Stomach (tissue), 19 donors: ENCODE measurements at places on chromosomes 12 and 14. TPM values are rescaled to one million over a fixed set of nuclear protein-coding genes. Genes with fewer than 3 reads are reported as not detected.
A peak's percentile ranks its signal among the peaks of the same experiment; 100 is the strongest.

DNA sequence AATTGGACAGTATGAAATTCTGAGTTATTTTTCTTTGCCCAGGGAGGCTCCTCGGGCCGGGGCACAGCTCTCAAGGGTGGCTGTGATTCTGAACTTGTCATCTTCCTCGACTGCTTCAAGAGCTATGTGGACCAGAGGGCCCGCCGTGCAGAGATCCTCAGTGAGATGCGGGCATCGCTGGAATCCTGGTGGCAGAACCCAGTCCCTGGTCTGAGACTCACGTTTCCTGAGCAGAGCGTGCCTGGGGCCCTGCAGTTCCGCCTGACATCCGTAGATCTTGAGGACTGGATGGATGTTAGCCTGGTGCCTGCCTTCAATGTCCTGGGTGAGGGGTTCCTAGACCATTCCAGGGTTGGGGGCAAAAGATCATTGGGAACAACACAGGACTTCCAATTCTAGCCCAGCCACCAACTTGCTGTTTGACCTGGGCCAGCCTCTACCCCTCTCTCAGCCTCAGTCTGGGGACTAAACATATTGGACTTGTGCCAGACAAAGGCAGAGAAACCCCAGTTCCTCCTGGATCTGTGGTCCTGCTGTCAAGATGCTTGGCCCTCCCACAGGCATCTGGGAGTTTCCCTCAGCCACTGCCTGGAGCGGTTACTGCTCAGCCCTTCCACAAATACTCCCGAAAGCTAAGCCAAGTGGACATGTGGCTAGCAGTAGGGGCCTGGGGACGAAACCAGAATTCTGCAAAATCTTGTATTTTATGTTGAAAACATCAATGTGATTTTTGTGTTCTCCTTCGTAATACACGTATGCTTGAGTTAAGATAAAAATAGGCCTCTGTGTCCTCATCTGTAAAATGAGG, 3.5 kb downstream of the OAS3 start:
- H3K4me1 ChIP-seq: peaks cover 23% of the 10 kb centered on the region
- H3K27me3 ChIP-seq: no peaks in the 10 kb centered on the region
- H3K4me3 ChIP-seq: no peak overlapping the region

GRCh38 chr12:2117541-2117940, 64.8 kb downstream of the CACNA1C start:
- peaks cover 14% of the 10 kb centered on the region for H3K4me1 ChIP-seq
- no peak overlapping the region for H3K27ac ChIP-seq
- H3K4me3 ChIP-seq: no peak overlapping the region
- no peak for DNase-seq
- no peaks in the 10 kb centered on the region for H3K27me3 ChIP-seq

DNA sequence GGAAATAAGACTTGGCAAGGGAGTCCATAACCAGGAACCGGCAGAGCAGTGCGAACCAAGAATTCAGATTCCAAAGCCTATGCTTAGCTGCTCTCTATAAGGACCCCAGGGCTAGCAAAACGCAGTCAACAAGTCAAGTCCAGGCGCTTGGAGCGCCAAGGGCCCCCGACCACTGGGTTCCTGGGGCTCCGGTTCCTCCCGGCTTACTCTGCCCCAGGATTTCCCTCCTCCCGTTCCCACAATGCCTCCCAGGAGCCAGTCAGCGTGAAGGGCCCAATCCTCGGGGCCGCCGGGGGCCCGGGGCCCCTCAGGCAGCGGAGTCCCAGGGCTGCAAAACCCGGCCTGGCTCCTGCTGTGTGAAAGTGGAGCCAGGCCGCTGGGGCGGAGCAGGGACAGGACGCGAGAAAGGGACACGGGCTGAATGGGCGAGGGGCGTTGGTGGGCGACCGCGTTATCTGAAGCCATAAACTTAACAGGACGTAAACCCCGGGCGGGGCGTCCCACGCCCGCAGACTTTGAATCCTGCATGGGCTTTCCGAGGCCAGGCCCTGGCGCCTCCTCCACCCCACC, 1.5 kb downstream of the KRT8 start:
- H3K4me1 ChIP-seq: peaks cover 52% of the 10 kb centered on the region
- DNase-seq: peak; percentile 76
- peak overlapping the region; percentile 90 for H3K27ac ChIP-seq
- peak overlapping the region; percentile 71 for H3K4me3 ChIP-seq
- no peaks in the 10 kb centered on the region for H3K27me3 ChIP-seq
- H3K36me3 ChIP-seq: peaks cover 37% of the 10 kb centered on the region

- no peak overlapping the region for H3K4me3 ChIP-seq
- H3K4me1 ChIP-seq: no peaks in the 10 kb centered on the region
- no peaks in the 10 kb centered on the region for H3K36me3 ChIP-seq
- no peak for DNase-seq
Observed at GRCh38 chr12:129001826-129002225, 148.5 kb downstream of the GLT1D1 start.

GRCh38 chr12:68012712-68013111, 23.5 kb downstream of the IFNG-AS1 start:
- no peaks in the 10 kb centered on the region for H3K36me3 ChIP-seq
- H3K27ac ChIP-seq: no peak overlapping the region
- no peaks in the 10 kb centered on the region for H3K4me1 ChIP-seq

GRCh38 chr14:39766397-39767000, 334.3 kb upstream of the FBXO33 start:
- no peaks in the 10 kb centered on the region for H3K36me3 ChIP-seq
- H3K4me3 ChIP-seq: no peak overlapping the region
- DNase-seq: no peak
- H3K27me3 ChIP-seq: no peaks in the 10 kb centered on the region
- no peak overlapping the region for H3K27ac ChIP-seq

DNA sequence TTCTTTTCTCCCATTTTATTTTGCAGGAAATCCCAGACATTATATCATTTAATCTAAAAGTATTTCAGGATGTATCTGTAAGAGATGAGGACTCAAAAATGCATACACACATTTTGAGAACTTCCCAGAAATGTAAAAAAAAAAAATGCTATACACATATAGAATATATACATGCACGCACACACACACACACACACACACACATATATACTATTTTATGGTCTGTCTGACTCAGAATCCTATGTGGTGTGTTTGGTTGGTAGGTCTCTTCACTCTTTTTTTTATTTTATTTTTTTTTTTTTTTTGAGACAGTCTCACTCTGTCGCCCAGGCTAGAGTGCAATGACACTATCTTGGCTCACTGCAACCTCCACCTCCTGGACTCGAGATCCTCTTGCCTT, 65.5 kb downstream of the FBXO34 start:
- H3K4me1 ChIP-seq: peaks cover 41% of the 10 kb centered on the region
- H3K27me3 ChIP-seq: no peaks in the 10 kb centered on the region
- DNase-seq: no peak
- no peak overlapping the region for H3K27ac ChIP-seq

- H3K36me3 ChIP-seq: no peaks in the 10 kb centered on the region
- H3K4me3 ChIP-seq: no peak overlapping the region
- no peaks in the 10 kb centered on the region for H3K27me3 ChIP-seq
- peak; percentile 61 for DNase-seq
- H3K4me1 ChIP-seq: peaks cover 35% of the 10 kb centered on the region
Observed at GRCh38 chr12:120267736-120268135, 2.2 kb upstream of the PXN start.

DNA sequence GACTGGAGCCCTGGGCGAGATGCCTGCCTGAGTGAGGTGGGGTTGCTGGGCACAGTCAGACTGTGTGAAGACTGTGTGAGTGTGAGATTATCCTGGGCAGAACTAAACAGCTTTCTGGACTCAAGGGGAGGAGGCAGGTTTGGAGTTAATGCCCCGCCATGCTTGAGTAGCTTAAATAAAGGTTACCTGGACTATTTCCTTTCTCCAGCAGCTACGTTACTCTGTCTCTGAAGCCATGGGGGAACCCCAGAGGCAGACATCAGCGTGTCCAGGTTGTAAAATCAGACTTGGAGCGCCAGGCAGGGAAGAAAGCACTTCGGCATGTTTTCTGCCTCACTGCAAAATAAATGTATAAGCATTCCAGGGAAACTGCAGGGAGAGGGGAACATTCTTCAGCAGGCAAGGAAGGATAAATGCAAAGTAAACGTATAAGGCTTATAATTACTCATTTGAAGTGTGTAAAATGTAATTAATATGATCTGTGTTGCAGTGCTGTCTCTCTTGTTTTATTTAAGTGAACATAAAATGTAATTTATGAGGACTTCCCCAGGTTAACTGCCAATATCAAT, 129.7 kb downstream of the CHST11 start:
- DNase-seq: no peak
- H3K4me3 ChIP-seq: no peak overlapping the region
- no peak overlapping the region for H3K27ac ChIP-seq
- H3K36me3 ChIP-seq: no peaks in the 10 kb centered on the region
- H3K27me3 ChIP-seq: no peaks in the 10 kb centered on the region

GRCh38 chr12:132610051-132610759, at the start of gene LRCOL1:
LRCOL1 (minus strand) TSS chr12:132610582; CDS start chr12:132606251, 4,331 bp downstream.
- H3K4me1 ChIP-seq: no peaks in the 10 kb centered on the region
- no peaks in the 10 kb centered on the region for H3K36me3 ChIP-seq
- H3K4me3 ChIP-seq: peak within 1 kb of the TSS; percentile 14
- no peak within 1 kb of the TSS for H3K27ac ChIP-seq
- DNase-seq: no peak
- H3K27me3 ChIP-seq: peaks cover 45% of the 10 kb centered on the region

- no peaks in the 10 kb centered on the region for H3K36me3 ChIP-seq
- H3K4me3 ChIP-seq: no peak overlapping the region
- no peak overlapping the region for H3K27ac ChIP-seq
- peaks cover 16% of the 10 kb centered on the region for H3K4me1 ChIP-seq
- H3K27me3 ChIP-seq: no peaks in the 10 kb centered on the region
Observed at GRCh38 chr12:27777141-27777540, 2.9 kb upstream of the KLHL42 start.

Gene NID2
- 34.7 TPM for total RNA-seq

Gene TOMM20L
- total RNA-seq: not detected

Gene ZNF219
- total RNA-seq: 240 TPM

Gene NFATC4
- 20.9 TPM for total RNA-seq
